SK-N-MC (cell line): ENCODE measurements at places on chromosomes 7 and 10.

- DNase-seq, result no peak
These were observed 50.5 kb downstream of the PNLIPRP3 start for GRCh38 chr10:116477986-116478664.

DNA sequence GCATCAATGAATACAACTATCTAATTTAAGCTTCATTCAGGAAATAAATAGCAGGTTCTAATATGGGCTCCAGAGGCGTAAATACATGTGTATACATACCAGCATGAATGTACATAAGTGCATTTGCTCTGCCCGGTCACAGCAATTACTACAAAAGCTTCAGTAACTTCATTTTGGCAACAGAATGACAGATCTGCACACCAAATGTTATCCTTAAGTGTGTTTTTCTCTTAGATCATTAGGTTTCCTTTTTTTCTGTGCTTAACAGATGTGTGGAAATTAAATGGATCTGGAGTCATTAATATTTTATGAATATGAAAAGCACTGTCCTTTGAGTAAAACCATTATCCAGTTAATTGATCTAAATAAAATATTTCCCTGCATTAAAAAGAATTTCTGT, 159.0 kb upstream of the MEOX2 start:
- no peak for DNase-seq

- no peak for DNase-seq
These were observed 42.2 kb downstream of the MPLKIP start for GRCh38 chr7:40092182-40092581.

DNA sequence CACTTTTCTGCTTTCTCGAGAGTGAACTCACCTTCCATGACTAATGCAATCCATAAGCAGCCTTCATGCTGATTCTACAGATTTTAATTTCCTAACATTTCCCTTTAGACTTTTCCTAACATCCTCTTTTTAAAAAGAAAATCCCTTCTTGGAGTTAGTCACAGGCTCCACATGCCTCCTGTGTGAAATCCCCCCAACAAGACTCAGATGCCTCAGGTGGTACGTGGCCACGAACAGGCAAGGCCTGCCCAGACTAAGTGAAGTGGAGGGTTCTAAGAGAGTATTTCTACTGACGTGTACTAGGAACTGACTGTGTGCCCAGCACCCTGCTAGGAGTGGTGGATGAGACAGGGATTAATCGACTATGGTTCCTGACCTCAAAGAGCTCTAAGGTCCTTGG, 125.9 kb upstream of the HPS1 start:
- DNase-seq, result no peak

- DNase-seq, result no peak
These were observed 156.7 kb upstream of the BET1 start for GRCh38 chr7:94160719-94161435.
